ACHN (cell line): ENCODE measurements at places on chromosomes 1 and 21.

DNA sequence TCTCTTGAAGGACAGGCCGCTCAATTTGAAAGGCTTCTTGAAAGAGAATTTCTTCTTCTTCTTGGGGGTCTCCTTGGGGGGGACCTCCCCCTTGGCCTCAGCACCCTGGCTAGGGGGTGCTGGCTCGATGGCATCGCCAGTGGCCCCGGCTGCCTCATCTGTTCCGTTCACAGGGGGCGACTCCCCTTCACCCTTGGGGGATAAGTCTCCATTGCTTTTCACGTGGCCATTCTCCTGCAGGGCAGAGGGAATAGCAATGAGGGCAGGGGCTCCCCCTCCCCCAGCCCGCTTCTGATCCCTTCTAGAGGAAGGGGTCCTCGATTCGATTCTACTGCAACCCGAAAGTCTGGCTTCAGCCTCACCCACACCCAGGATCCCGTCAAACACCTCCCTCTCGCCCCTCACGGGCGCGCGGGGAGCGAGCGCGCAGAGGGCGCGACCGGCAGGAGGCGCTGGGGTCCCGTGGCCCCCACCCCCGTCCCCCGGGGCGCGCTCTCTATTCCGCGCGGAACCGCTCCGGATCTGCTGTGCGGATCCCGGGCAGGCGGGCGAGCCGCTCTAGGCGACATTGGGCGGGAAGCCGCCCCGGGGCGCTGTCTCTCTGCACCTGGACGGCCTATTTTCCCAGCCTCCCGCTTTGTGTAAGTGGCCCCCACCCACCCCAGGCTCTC is 1.0 kb downstream of the MARCKSL1 start:
- peak; percentile 41 for DNase-seq

DNA sequence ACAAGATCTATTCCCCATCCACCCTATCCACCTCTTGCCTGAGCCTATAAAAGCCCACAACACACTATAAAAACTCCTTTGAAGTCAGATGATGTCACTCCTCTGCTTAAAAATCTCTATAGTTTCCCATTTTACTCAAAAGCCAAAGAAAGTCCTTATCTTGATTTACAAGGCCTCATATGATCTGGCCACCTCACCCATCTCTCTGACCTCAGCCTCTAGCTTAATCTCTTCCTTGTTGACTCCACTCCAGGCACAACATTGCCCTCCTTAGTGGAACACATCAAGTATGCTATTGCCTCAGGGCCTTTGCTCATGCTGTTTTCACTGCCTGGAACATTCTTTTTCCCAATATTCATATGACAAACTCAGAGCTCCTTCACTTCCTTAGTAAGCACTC is 33.3 kb downstream of the ZNF281 start:
- no peak for DNase-seq

GRCh38 chr1:23422241-23422877 is 2.2 kb downstream of the TCEA3 start:
- no peak for DNase-seq

GRCh38 chr1:103365860-103366569 is 159.5 kb upstream of the RNPC3 start:
- DNase-seq, result no peak

GRCh38 chr1:64917328-64917861 is 49.0 kb downstream of the JAK1 start:
- DNase-seq, result peak; percentile 97

DNA sequence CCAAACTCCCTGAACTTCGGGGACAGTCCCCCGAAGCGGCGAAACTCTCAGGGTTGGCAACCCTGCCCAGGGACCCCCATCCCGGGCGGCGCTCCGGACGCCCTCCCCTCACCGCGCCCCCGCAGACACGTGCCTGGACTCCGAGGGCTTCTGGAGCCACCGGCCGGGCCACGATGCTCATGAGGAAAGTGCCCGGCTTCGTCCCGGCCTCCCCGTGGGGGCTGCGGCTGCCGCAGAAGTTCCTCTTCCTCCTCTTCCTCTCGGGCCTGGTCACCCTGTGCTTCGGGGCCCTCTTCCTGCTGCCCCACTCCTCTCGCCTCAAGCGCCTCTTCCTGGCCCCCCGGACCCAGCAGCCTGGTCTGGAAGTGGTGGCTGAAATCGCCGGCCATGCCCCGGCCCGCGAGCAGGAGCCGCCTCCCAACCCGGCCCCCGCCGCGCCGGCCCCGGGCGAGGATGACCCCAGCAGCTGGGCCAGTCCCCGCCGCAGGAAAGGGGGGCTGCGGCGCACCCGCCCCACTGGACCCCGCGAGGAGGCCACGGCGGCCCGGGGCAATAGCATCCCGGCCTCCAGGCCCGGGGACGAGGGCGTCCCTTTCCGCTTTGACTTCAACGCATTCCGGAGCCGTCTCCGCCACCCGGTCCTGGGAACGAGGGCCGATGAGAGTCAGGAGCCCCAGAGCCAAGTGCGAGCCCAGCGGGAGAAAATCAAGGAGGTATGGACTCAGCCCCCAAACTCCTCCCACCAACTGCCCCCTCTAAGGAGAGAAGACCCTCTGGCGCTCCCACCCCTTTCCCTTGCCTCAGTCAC is 1.2 kb downstream of the MAN1C1 start:
- no peak for DNase-seq
